Endodermal cell (in vitro differentiated cells): ENCODE measurements at places on chromosomes 5 and 9.

- DNase-seq, result no peak
Measured at GRCh38 chr5:168457542-168457941, 28.7 kb upstream of the RARS1 start.

GRCh38 chr9:129467004-129467588 is 153.8 kb downstream of the C9orf50 start:
- DNase-seq, result no peak

- DNase-seq, result peak; percentile 78
Measured at GRCh38 chr9:90142580-90142979, 500.0 kb downstream of the DIRAS2 start.

- no peak for DNase-seq
Measured at GRCh38 chr5:171744882-171745281, 40.7 kb upstream of the SMIM23 start.

DNA sequence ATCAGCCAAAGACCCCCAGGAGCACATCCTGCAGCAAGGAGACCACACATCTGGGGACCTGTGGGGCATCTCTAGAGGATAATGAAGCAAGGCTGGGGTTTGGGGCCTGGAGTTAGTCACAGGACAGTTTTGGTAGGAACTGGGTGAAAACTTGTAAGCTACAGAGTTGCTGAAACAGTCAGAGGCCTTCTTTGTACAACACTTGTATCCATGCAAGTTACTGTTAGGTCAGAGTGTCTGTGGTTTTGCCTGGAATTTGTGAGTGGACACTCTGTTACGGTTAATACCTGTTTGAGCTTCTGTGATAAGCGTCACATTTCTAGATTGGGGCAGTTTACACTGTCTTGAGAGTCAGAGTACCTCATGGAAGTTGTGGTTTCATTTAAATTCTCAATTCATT is 22.6 kb upstream of the ASPN start:
- DNase-seq, result no peak

- peak; percentile 94 for DNase-seq
Measured at GRCh38 chr5:56123531-56124243, 109.4 kb downstream of the ANKRD55 start.

GRCh38 chr5:127754259-127754658 is 51.1 kb downstream of the CCDC192 start:
- DNase-seq, result no peak

DNA sequence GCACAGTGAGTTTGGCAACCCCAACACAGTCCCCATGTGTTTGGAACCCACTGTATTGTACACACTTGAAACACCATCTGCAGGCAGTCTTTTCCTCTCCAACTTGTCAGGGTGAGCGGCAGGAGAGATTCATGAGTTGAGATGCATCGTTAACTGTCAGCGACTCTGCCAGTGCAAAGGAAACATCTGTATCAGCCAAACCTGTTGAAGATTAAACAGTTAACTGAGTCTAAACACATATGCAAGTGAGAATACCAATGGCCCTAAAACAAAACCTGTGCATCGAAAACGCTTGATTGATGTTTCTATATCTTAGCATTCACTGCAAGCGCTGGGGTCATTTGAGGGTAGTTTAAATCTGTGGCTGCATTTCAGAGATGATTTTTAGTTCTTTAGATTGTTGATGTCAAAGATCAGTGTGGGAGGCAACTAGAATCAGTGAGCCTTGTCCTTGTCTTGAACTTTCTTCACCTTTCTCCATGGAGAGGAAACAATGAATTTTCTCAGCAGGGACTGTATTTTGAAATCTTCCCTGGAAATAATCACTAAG is 41.3 kb upstream of the PAM start:
- DNase-seq, result no peak

- no peak for DNase-seq
Measured at GRCh38 chr9:24071091-24071490, 245.1 kb upstream of the ELAVL2 start.

- DNase-seq, result no peak
Measured at GRCh38 chr5:180988592-180988991, at the start of gene BTNL3. TSS of gene BTNL3 (plus strand) at chr5:180988846. CDS start at chr5:180989029, 183 bp downstream.

- DNase-seq, result no peak
Measured at GRCh38 chr5:155512329-155512728, 498.8 kb downstream of the KIF4B start.

GRCh38 chr5:39801306-39801705 is 376.5 kb upstream of the DAB2 start:
- DNase-seq, result no peak

- DNase-seq, result peak; percentile 89
Measured at GRCh38 chr9:137150617-137151457, 11.9 kb downstream of the GRIN1 start.

DNA sequence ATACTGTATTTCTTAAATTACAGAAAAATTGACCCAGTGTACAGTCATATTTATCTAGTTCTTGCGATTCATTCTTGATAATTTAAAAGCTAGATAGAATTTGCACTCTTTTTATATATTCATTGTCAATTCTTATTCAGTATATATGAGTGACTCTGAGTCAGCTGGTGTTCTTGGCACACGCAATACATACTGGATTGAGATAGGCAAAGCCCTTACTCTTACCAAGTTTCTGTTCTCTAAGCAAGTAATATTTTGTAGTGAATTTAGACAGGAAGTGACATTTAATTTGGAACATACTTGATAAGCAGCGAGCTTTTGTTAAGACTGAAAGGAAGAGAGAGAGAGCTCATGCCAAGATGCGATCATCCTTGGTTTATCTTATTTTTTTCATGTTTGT is 57.7 kb downstream of the GPBP1 start:
- DNase-seq, result no peak

- DNase-seq, result no peak
Measured at GRCh38 chr5:9324348-9325077, 221.4 kb downstream of the SEMA5A start.

GRCh38 chr9:105344283-105344682 is 99.8 kb downstream of the SLC44A1 start:
- no peak for DNase-seq

DNA sequence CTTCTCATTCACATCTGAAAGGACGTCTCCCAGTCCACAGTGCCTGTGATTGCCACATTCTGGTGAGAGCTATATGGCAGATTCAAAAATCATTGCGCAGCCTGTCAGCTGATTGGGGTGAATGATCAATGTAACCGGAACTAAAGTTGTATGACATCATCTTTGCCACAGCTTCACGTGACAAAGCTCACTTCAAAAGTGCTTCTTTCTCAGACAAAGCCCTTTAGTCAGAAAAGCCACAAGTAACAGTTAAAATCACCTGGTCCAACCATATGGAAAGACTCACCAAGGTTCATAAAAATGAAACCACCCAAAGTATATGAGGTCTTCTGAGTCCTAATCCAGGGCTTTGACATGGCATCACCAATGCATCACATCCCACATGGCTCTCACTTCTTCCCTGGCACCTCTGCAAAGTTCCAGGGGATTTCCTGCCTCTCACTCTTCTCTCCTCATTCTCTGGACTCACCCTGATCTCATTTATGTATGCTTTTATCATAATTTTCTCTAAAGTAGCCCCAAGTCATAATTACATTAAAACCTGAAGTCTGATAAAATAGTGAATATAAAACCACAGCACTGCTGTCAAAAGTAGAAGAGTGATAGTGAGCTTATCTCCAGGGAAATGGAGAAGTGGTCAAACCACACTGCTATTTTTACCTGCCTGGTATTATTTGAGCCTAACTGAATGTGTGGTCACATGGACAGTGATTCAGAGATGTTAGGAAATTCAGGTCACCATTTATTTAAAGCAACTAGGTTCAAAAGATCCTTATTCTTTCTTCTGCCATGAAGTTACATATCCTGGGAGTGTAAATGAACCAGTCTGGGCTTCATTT is 193.1 kb upstream of the PTGER4 start:
- DNase-seq, result no peak

DNA sequence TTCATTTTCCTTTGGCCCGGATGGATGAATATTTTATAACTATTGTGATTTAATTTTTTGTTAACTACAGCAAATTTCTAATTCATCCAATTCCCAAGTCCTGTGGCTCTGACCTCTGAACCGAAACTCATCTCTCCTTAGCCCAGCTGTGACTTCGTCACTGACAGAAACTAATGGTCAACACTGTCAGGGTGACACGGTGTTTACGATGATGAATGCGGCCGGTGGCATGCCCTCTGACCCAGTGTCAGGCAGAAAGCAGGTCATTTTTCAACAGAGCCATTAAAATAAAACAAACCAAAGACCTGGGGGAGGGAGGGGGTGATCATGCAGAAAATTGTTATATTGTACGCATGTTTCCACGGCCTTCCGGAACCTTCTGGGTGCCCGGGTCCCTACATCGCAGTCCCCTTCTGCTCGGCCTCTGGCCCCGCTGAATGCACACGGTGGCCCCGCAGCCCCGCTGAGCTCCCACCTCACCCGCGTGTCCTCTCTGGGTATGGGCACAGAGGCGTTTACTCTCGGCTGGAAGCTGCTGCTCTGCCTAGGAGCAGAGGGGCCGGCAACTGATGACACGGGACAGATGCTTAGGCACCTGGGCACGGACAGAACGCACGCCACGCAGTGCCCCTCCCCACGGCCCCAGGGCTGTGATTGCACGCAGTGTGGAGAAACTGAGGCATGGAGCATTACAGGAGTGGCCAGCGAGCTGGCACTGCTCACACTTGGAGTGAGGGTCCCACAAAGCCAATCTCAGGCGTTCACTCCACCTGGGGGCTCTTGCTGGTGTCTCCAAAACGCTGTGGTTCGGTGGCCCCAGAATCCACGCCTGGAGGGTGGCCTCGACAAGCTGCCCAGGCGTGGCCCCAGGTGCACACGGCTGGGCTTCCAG is 8.1 kb downstream of the CCDC187 start:
- no peak for DNase-seq

GRCh38 chr5:130462516-130462915 is 558.3 kb downstream of the CHSY3 start:
- no peak for DNase-seq

GRCh38 chr5:172644266-172644665 is 3.2 kb downstream of the NEURL1B start:
- no peak for DNase-seq

DNA sequence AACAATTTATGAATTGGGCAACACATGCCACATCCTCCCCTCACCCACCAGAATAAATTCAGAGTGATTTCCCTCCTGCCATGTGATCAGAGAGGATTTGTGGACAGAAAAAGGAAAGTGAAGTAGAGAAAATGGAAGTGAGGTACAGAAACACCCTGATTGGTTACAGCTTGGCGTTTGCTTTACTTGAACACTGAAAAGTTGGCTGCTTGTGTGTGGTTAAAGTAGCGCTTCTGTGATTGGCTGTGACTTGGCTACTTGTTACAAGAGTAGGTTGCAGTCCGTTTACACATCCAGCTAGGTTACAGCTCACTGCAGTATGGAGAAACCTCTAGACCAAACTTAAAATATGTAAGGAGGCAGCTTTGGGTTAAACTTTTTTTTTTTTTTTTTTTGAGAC is 205.2 kb upstream of the ZNF608 start:
- DNase-seq, result no peak

- DNase-seq, result no peak
Measured at GRCh38 chr9:125438506-125439433, 177.1 kb downstream of the GAPVD1 start.

- no peak for DNase-seq
Measured at GRCh38 chr5:6873359-6873758, 160.1 kb downstream of the TENT4A start.
